ENCODE measurements at places on chromosomes 5 and 9.
A peak's percentile ranks its signal among the peaks of the same experiment; 100 is the strongest.

- DNase-seq: no peak
Observed at GRCh38 chr9:114387680-114388356, at the start of gene AKNA. Gene AKNA, minus strand, starts transcription at chr9:114387982. Its CDS starts 6,649 bp downstream, at chr9:114381333.

- no peak for DNase-seq
Observed at GRCh38 chr9:131107760-131108159, 11.4 kb downstream of the AIF1L start.

DNA sequence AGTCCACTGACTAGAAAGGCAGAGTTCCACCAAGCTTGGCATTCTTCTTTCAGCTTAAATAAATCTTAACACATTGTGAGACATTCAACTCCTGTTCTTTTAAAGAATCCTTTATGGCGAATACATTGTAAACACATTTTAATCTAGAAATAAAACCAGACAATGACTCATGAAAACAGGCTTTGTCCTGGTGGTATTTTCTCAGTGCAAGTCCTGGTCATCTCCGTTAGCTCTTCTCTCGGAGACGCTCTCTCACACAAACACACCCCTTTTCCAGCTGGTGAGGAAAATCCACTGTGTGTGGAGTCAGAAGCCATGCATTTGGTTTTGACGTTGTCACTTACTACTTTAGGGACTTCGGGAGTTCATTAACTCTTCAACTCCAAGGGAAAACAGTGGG is 140.4 kb downstream of the AUH start:
- DNase-seq: no peak

DNA sequence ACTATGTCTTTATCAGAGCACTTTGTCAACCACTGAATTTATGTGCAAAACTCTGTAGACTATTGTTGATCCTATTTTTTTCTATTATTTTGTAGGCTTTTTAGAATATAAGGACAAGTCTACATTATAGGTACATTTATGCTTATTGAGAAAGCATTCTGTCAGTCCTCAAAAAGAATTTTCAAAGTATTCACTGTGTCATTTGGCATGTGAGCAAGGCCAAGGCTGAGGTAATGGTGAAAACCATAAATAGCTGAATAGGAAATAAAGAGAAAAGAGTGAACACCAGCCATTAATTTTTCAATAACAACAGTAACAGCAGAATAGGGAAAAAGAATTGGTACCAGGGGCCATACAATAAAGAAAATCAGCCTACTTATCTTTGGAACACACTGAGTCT is 21.0 kb downstream of the SKIC3 start:
- DNase-seq: no peak

GRCh38 chr5:82160948-82161347 is 117.2 kb downstream of the RPS23 start:
- peak; percentile 11 for DNase-seq

DNA sequence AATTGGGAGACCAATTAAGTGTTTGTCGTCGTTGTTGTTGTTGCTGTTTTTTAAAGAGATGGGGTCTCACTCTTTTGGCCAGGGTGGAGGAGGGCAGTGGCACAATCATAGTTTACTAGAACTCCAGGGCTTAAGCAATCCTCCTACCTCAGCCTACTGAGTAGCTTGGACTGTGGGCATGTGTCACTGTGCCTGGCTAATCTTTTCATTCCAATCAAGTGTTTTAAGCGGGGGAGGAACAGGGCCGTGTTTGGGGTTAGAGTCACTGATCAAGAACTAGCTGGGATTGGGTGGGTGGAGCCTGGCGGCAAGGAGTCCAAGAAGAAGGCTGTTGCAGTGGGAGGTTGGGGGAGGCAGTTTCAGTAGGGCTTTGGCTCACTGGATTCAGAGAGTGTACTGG is 13.8 kb downstream of the SNX30 start:
- DNase-seq: no peak

- no peak for DNase-seq
Observed at GRCh38 chr5:76625087-76625815, 2.0 kb upstream of the F2RL2 start.

Data from LoVo (cell line).